Stimulated activated CD8-positive, alpha-beta memory T cell treated with anti-CD3 and anti-CD28 coated beads, Interleukin-12 subunit alpha, Interleukin-12 subunit beta, amount 100 ng/mL, for 4 hours (primary cell): ENCODE measurements at places on chromosomes 7 and 10.

- DNase-seq: no peak
These were observed 80.8 kb downstream of the FAM107B start for GRCh38 chr10:14693891-14694290.

DNA sequence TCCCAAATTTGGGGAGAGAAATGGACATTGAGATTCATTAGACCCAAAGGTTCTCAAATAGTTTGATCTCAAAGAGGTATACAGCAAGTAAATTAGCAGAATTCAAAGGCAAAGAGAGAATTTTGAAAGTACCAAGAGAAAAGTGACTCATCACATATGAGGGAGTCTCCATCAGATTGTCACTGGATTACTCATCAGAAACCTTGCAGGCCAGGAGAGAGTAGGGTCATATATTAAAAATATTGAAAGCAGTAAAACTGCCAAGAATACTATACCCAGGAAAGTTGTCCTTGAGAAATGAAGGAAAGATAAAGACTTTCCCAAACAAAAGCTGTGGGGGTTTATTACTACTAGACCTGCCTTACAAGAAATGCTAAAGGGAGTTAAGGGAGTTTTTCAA, 140.6 kb downstream of the TMEM168 start:
- DNase-seq: no peak

- no peak for DNase-seq
These were observed 736.2 kb downstream of the INHBA start for GRCh38 chr7:40966693-40967092.

DNA sequence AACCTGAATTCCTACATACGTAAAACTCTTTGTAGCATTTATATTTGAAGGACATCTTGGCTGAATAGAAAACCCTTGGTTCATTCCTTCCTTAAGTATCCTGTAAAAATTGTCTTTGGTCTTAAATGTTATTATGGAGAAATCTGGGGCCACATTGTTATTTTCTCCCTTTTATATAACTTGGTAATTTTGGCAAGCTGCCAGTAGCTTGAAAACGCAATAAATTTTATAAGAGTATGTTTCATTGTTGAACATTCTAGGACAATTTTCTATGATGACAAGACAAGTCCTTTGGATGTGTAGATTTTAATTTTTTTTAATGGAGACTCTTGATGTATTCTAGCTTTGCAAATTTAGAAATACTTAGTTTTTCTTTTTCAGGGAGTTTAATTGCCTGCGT, 191.9 kb downstream of the ABCA13 start:
- DNase-seq: no peak

DNA sequence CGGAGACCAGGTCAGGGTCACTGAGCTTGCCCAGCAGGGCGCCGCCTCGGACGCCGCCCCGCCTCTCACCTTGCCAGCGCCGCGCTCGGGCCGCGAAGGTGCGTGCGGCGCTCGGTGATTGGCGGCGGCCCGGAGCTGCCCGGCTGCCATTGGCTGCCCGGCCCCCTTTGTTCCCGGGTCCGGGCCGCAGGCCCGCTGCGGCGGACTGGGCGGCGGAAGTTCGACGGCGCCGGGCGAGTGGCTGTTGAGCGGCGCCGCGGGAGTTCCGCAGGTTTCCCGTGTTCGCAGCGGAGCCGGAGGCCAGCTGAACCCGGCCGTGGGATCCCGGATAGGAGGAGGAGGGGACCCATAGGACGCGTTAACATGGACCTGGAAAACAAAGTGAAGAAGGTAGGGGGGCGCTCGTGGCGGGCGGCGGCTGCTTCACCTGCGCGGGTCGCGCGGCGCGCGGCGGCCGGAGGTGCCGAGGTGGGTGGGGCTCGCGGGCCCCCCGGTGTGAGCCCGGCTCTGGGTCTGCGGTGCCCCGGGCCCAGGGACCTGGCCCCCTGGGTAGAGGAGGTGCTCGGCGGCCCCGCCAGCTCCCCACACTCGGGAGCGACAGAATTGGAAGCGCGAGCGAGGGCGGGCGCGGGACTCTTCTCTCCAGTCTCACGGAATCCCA, at the start of gene TES:
Gene TES, plus strand, starts transcription at position 195 of the 661 bp plus-strand sequence. Its CDS starts 169 bp downstream, at position 364.
- DNase-seq: peak; percentile 49

DNA sequence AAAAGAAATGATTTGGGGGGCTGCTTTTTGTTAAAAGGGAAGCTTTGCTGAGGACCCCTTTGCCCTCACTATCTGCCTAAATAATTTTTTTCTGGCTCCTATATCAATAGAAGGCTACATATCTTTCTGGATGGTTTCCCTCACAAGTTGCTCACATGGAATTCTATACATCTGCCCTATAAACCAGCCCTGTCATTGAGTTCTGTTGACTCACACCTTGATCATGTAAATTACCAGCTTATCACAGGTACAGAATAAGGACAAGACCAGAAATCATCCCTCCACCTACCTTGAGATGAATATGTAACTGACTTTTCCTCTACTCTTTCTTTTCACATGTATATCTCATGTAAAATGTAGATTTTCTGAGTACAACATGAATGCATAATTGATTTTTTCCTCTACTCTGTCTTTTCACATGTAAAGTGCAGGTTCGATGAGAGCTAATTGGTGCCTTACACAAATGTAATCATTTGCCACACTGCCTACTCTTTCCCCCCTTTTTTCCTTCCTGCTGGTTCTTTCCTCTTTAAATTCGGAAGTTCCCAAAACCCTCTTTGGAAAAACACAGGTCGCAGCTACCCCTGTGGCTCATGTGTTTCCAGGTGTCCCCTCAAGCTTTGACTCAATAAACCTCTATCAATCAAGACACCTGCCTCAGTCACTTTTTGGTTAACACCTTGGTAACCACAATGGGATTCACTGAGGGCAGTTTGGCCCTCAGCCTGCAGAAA, 12.5 kb downstream of the CYP3A43 start:
- DNase-seq: no peak

- DNase-seq: no peak
These were observed 47.4 kb downstream of the TNS3 start for GRCh38 chr7:47534322-47535034.

GRCh38 chr7:127477295-127478023, 85.0 kb upstream of the ZNF800 start:
- no peak for DNase-seq

GRCh38 chr7:103704701-103705100, 258.7 kb upstream of the SLC26A5 start:
- no peak for DNase-seq

- DNase-seq: no peak
These were observed 6.3 kb upstream of the ZNF503 start for GRCh38 chr10:75407713-75408508.

- DNase-seq: no peak
These were observed 552.5 kb downstream of the TYW1 start for GRCh38 chr7:67549126-67549525.

DNA sequence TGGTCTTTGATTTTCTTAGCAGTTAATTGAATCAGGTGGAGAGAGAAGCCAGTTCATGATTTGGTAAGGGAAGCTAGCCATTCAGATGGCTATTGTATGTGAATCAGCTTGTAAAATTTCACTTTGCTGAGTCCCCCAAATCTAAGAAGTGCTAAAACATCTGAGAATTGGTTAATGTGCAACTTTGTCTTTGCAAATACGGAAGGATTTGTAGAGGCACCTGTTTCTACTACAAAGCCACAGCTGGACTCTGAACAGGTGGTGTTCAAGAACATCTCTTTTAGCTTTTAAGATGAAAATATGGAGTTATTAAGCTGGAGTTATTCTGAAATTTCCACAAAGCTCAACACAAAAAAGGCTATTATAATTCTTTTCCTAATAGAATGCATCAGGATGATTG, 132.6 kb downstream of the VPS50 start:
- DNase-seq: no peak

DNA sequence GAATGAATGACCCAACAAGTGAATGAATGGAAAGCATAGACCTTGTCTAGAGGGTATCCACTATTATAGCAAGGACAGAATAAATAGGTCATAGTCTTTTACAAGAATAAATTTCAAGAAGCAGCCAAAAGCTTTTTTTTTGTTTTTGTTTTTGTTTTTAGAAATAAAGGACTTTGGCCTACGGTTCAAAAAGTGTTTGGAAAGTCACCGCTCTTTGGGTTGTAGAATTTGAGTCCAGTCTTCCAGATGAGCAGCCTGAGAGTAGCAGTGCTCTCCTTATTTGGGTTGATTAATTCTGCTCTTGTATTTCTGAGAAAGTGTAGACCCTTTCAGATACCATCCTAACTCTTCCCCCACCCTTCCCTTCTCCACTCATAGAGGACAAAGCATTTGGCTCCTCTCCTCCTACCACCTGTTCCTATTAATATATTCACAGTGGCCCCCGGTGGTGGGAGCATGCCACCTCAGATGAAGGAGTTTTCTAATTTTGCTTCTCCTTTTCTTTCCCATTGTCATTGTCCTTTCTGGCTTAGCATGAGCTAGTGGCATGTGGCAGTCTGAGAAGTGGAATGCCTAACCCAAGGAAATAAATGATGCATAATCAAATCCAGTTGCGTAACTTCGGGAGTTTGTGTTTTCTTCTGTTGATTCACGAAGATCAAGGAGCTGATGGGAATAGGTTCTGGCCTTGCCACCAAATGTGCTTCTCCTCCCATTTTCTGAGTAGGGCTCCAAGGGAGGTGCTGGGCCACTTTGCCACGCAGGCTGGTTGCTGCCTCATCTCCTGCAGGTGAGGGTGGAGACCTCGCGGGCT, 114.7 kb downstream of the CHN2 start:
- DNase-seq: no peak

- no peak for DNase-seq
These were observed 19.9 kb downstream of the CALD1 start for GRCh38 chr7:134799377-134799776.

- DNase-seq: no peak
These were observed 26.7 kb upstream of the CUL1 start for GRCh38 chr7:148672041-148672440.

DNA sequence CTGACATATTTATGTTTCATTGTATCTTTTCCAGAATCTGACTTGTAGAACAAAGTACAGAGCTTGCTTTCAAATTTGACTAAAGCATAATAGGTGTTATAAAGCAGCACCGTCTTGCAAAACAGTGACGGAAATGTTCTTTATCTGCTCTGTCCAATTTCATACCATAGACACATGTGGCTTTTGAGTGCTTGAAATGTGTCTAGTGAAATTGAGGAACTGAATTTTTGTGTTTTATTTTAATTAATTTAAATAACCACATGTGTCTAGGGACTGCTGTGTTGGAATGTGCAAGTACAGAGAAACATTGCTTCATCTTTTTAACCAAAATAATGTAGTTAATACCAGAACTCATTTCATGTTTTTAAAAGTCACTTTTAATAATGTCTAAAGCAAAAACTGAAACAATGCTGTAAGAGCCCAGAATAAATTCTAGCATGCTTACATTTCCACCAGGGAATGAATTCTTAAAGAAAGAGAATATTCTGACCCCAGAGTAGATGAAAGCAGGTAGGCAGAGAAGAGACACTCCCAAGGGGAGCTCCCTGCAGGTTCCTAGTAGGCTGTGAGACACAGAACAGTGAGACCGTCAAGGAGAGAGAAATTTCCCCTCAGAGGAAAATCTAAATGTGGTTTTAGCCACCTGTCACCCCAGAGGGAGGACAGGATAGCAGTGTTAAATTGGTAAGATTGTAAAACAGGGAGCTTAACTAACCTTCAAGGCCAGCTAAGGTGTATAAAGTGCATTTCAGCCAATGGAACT, 175.3 kb upstream of the KMT2E start:
- no peak for DNase-seq

GRCh38 chr10:3249307-3249889, 76.8 kb upstream of the PITRM1 start:
- DNase-seq: no peak

GRCh38 chr7:94741179-94741578, 85.2 kb upstream of the SGCE start:
- DNase-seq: no peak
